ENCODE measurements at places on chromosomes 6 and 20.

DNA sequence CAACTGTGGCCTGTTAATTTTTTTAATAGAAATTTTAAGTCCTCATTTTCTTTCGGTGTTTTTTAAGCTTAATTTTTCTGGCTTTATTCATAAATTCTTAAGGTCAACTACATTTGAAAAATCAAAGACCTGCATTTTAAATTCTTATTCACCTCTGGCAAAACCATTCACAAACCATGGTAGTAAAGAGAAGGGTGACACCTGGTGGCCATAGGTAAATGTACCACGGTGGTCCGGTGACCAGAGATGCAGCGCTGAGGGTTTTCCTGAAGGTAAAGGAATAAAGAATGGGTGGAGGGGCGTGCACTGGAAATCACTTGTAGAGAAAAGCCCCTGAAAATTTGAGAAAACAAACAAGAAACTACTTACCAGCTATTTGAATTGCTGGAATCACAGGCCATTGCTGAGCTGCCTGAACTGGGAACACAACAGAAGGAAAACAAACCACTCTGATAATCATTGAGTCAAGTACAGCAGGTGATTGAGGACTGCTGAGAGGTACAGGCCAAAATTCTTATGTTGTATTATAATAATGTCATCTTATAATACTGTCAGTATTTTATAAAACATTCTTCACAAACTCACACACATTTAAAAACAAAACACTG is 10.1 kb downstream of the HFE start:
- DNase-seq, result peak; percentile 43

GRCh38 chr20:9457136-9457535 is 57.3 kb upstream of the LAMP5 start:
- no peak for DNase-seq

DNA sequence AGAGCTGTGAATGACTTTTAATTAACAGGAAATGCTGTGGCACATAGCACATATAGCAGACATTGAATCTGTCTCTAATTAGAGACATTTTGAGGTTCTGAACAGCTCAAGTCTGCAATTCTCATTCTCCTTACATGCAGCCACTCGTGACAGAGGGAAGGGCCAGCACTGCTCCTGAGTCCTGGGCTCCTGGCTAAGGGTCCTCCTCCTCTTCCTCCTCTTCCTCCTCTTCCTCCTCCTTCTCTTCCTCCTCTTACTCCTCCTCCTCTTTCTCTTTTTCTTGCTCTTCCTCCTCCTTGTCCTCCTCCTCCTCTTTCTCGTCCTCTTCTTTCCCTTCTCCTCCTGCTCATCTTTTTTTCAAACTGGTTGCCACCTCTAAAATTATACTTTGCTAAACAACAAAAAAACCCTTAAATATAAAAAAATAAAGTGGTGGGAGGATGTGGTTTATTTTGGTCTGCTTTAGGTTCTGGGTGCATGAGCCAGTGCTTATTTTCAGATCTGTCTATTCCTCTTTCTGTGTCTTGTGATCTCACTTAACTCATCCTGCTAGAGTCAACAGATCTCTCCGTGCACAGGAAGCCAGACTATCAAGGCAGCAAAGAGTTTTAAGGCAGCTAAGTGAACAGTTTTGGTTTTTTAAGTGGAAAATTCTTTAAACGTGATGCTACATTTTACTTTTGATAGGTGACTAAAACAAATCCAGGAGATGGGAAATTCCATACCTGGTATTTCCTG is 159.3 kb downstream of the CD83 start:
- DNase-seq, result no peak

GRCh38 chr6:17365961-17366360 is 27.4 kb upstream of the CAP2 start:
- no peak for DNase-seq

DNA sequence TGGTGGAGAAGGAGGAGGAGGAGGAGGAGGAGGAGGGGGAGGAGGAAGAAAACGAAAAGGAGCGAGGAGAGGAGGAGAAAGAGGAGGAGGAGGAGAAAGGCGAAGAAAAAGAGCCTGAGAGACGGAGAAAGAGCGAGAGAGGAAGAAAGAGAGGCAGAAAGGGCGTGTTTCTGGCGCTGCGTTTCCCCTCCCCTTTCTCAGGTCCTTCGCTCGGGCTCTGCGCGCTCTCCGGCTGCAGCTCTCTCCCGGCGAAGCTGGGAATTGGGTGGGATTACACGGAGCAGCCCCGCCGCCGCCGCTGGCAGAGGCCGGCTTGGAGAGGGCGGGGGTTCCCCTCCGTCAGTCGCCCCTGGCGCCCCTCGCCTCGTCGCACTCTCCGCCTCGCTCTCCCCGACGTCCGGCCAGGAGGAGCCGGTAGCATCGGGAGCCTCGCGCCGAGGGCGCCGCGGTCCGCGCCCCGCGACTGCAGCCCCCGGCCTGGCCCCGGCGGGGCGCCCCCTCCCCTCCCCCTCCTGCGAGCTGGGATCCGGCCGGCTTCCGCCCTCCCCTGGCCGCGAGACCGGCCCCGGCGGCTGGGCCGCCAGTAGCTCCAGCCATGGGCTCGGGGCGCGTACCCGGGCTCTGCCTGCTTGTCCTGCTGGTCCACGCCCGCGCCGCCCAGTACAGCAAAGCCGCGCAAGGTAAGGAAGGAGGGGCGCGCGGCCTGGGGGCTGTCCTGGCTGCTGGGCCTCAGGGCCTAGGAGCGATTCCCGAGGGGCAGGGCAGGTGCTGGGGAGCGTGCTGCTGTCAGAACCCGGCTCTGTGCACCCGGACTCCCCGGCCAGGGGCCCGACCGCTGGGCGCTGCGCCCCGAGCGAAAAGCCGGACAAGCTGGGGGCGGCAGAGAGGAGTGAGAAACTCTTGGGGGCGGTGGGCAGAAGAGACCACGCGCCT is at the start of gene SCUBE3:
Gene SCUBE3, plus strand, starts transcription at position 133 of the 933 bp plus-strand sequence. Its CDS starts 463 bp downstream, at position 596.
- no peak for DNase-seq

- DNase-seq, result no peak
Observed at GRCh38 chr6:149830731-149831307, 33.3 kb downstream of the LRP11 start.

GRCh38 chr6:47016909-47017308 is 25.2 kb downstream of the ADGRF1 start:
- no peak for DNase-seq

Measured in stimulated activated CD8-positive, alpha-beta memory T cell treated with anti-CD3 and anti-CD28 coated beads, Interleukin-15, amount 100 ng/mL, for 4 hours (primary cell).